ENCODE measurements at places on chromosomes 7 and 10.

DNA sequence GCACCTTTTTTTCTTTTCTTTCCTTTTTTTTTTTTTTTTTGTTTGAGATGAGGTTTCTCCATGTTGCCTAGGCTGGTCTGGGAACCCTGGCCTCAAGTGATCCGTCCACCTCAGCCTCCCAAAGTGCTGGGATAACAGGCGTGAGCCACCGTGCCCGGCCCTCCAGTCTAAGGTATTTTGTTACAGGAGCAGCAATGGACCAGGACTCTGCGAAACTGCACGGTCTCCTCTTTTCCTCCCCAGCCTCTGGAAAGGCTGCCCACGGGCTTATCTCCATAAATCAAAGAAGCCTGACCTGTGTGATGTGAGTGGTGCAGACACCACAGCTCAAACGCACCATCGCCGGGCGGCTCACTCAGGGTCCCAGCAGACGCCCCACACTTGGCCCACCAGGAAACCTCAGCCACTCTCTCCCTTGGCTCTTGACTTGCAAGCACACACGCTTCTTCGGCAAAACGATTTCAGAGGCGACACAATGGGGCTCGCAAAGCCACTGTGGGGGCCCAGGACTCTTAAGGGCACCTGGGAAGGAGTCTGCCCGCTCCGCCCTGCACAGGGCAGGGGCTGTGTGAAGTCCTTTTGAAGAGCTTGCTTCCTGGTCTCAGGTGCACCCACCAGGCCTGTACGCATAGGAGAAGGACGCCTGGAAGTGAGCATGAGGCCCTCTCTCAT, 20.6 kb downstream of the WDR86 start:
- no peak for DNase-seq

DNA sequence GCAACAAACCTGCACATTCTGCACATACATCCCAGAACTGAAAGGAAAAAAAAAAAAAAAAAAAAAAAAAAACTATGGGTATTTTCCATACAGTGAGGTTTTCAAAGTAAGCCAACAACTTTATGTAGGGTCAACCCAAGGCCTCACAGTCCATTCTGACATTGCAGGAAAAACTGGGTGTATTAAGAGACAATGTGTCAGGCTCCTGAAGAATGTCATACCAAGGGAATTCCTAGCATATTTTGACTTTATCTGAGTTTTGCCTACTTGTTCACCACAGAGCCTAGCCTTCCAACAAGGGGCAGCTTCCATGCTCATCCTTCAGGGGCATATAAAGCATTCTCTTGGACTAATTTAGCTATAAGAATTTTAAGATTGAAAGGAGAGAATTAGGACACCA, 368.9 kb downstream of the PLXDC2 start:
- DNase-seq, result no peak

GRCh38 chr7:54874804-54875203, 115.8 kb upstream of the SEC61G start:
- no peak for DNase-seq

DNA sequence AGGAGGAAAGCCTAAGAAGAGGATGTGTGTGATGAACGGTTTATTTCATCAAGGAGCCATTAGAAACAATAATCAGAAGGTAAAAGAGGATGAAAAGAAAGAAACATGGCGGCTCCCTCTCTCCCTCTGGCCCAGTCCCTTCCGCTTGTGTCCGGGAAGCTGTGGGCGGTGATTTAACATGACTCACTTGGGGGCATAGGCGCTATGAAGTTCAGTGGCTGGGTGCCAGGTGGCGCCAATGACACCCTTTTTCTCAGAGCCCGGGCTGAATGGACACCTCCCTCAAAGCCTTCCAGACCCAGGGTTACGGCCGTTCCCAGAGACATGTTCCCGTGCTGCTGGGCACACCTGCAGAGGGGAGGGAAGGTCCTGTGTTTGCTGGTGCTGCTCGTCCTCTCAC, 244.0 kb downstream of the SKAP2 start:
- DNase-seq, result no peak

DNA sequence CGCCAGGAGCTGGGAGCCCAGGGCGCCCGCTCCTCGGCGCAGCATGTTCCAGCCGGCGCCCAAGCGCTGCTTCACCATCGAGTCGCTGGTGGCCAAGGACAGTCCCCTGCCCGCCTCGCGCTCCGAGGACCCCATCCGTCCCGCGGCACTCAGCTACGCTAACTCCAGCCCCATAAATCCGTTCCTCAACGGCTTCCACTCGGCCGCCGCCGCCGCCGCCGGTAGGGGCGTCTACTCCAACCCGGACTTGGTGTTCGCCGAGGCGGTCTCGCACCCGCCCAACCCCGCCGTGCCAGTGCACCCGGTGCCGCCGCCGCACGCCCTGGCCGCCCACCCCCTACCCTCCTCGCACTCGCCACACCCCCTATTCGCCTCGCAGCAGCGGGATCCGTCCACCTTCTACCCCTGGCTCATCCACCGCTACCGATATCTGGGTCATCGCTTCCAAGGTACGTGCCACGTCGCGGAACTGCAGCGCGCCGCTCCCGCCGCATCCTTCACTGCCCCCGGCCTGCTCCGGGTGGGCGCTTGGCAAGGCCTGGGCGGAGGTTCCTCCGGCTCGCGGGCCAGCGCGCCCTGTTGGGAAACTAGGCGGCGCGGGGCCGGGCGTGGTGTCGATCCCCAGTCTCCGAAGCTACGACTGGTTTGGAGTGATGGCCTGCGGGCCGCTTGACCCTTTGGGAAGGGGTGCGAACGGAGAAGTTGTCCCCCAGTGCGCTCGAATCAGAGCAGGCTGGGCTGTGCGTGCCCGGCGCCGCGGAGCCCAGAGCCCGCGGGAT, 868 bp downstream of the EMX2 start:
- DNase-seq, result peak; percentile 26

- no peak for DNase-seq
Observed at GRCh38 chr10:122336332-122336731, 38.2 kb upstream of the PLEKHA1 start.

DNA sequence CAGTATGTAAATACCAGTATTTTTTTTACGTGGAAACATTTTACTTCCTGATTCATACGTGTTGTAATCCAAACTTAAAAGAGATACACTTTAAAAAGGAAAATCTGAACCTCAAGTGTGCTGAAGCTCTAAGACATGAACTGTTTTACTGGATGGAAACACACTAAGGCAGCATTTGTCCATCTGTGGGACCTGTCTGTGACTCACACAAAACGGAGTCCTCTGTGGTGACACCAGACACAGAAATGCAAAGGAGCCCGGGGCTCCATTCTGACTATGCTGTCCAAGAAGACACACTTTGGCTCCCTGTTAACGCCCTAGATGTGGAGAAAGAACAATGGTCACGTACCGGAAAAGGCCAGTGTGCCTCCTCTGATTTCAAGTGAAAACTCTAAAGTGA, 23.9 kb downstream of the RNF133 start:
- DNase-seq, result no peak

GRCh38 chr10:43160046-43160920, 22.0 kb downstream of the CSGALNACT2 start:
- DNase-seq, result peak; percentile 46

DNA sequence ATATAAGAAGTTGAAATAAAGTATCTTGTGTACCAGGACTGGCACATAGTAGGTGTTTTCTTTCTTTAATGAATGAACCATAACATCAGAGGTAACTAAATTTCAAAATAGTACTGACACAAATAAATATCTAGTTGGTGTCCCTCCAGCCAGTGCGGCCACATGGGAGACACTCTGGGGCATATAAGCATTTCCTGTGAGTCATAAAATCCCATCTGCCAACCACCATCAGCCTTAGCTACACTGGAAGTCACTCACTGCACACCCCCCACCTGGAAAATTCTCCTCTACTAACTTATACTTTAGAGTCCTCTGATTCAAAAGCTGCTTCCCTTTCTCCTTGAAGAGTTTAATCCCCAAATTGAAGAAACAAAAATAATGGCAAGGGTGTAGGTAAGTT, 32.5 kb downstream of the DYDC1 start:
- DNase-seq, result no peak

DNA sequence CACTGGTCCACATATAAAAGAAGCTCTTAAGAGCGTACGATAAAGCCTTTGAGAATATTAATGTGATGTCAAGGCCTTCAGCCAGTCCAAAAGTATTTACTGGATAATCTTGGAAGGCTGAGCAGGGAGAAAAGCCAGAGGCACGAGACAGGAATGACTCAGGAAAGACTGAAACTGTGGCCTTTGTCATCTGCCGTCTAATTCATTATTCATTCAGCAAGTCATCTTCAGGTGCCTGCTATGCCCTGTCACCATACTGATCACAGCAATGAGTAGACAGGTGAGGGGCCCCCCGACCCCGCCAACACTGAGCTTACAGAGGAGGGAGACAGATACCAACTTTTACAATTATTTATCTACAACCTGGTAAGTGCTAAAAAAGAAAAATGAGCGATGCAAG, 78.9 kb downstream of the VOPP1 start:
- no peak for DNase-seq

DNA sequence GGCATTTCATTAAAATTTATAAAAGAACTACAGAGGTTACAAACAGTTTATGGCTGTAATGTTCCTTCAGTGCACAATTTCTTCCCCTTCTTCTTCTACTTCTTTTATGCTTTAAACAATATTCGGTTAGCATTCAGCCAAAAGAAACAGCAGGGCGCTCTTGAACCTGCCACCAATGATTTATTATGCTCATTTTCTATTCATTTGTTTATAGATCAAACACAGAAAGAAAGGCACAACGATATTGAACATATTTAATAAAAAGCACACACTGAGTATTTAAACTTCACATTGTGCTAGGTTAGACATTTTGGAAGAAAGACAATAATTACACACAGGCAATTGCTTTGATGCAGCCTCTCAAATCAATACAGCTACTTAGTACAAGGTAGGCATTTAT, 1025.8 kb upstream of the LRRN3 start:
- no peak for DNase-seq

Measured in activated CD4-positive, alpha-beta T cell treated with anti-CD3 and anti-CD28 coated beads, Interleukin-2, Interleukin-4, amounts not matched to agents 100 ng/mL and 50 ng/mL, durations not matched to agents 16 hours and 8 hours (primary cell).